ENCODE measurements at places on chromosomes 6 and 20. TPM values are rescaled to one million over a fixed set of nuclear protein-coding genes. Genes with fewer than 3 reads are reported as not detected.

SAPCD1 gene
- total RNA-seq, result 1.9 TPM

RBPJL gene
- total RNA-seq, result not detected

ESR1 gene
- total RNA-seq, result 3.9 TPM

MICB gene
- total RNA-seq, result 14.4 TPM

IRF4 gene
- total RNA-seq, result under 0.01 TPM

CCR6 gene
- not detected for total RNA-seq

SLC32A1 gene
- not detected for total RNA-seq

SYNDIG1 gene
- 3.2 TPM for total RNA-seq

GJA10 gene
- not detected for total RNA-seq

GPX5 gene
- not detected for total RNA-seq

PACSIN1 gene
- total RNA-seq, result not detected

TNFRSF6B gene
- total RNA-seq, result 4.5 TPM

TMEM200A gene
- total RNA-seq, result 102 TPM

OSBPL2 gene
- total RNA-seq, result 29.6 TPM

MRAP2 gene
- total RNA-seq, result 1.5 TPM

KCNB1 gene
- total RNA-seq, result under 0.01 TPM

PRPH2 gene
- 0.79 TPM for total RNA-seq

GHRH gene
- total RNA-seq, result not detected

NKX2-4 gene
- total RNA-seq, result not detected

OR12D3 gene
- total RNA-seq, result not detected

ZNF133 gene
- 16.9 TPM for total RNA-seq

VSTM2L gene
- 0.53 TPM for total RNA-seq

SAMHD1 gene
- 26.0 TPM for total RNA-seq

SEL1L2 gene
- total RNA-seq, result not detected

FOXS1 gene
- 15.7 TPM for total RNA-seq

KCNK15 gene
- 0.26 TPM for total RNA-seq

CYP21A2 gene
- total RNA-seq, result under 0.01 TPM

PRDM13 gene
- total RNA-seq, result not detected

OTOR gene
- not detected for total RNA-seq

CDH26 gene
- total RNA-seq, result 0.12 TPM

NPBWR2 gene
- not detected for total RNA-seq

HRH3 gene
- not detected for total RNA-seq

ACTL10 gene
- 2.6 TPM for total RNA-seq

OGFR gene
- 21.9 TPM for total RNA-seq

C6orf136 gene
- total RNA-seq, result 1.7 TPM

ANKEF1 gene
- total RNA-seq, result 0.79 TPM

DLGAP4 gene
- total RNA-seq, result 11.8 TPM

HLA-DOB gene
- total RNA-seq, result 0.13 TPM

TFAP2C gene
- not detected for total RNA-seq

CD24 gene
- 0.26 TPM for total RNA-seq

RAE1 gene
- 25.2 TPM for total RNA-seq

RIMS4 gene
- not detected for total RNA-seq

XKR7 gene
- total RNA-seq, result not detected

TAGAP gene
- total RNA-seq, result not detected

NEURL2 gene
- total RNA-seq, result 5.2 TPM

STMND1 gene
- not detected for total RNA-seq

C6orf141 gene
- total RNA-seq, result 0.25 TPM

LRRC73 gene
- 0.79 TPM for total RNA-seq

KHDRBS2 gene
- total RNA-seq, result not detected

SLC22A2 gene
- 0.13 TPM for total RNA-seq

SIRPG gene
- total RNA-seq, result not detected

PI3 gene
- total RNA-seq, result not detected

KLHDC3 gene
- 82.6 TPM for total RNA-seq

PNLDC1 gene
- not detected for total RNA-seq

MUC21 gene
- not detected for total RNA-seq

SLC17A3 gene
- not detected for total RNA-seq

RIPPLY2 gene
- total RNA-seq, result not detected

METTL24 gene
- total RNA-seq, result 2.1 TPM

TRIM15 gene
- not detected for total RNA-seq

Data from aortic smooth muscle cell (primary cell).